ENCODE measurements at places on chromosomes 12 and 14.

- no peak for DNase-seq
Measured at GRCh38 chr12:65787056-65787865, 37.0 kb upstream of the HMGA2 start.

GRCh38 chr12:130044991-130045621 is 117.2 kb upstream of the FZD10 start:
- no peak for DNase-seq

- DNase-seq, result no peak
Measured at GRCh38 chr12:109586385-109587296, 13.0 kb downstream of the MVK start.

DNA sequence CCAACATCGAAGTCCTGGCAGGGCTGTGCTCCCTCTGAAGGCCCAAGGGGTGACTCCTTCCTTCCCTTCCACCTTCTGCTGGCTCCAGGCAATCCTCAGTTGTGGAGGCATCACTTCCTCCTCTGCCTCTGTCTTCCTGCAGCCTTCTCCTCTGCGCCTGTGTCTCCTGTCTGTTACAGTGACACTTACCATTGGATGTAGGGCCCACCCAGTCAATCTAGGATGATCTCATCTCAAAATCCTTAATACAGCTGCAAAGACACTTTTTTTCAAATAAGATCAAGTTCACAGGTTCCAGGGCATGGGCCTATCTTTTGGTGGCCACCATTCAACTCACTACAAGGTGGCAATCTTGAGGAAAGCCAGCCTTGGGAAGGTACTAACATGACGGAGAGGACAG is 155.1 kb downstream of the ESRRB start:
- no peak for DNase-seq

DNA sequence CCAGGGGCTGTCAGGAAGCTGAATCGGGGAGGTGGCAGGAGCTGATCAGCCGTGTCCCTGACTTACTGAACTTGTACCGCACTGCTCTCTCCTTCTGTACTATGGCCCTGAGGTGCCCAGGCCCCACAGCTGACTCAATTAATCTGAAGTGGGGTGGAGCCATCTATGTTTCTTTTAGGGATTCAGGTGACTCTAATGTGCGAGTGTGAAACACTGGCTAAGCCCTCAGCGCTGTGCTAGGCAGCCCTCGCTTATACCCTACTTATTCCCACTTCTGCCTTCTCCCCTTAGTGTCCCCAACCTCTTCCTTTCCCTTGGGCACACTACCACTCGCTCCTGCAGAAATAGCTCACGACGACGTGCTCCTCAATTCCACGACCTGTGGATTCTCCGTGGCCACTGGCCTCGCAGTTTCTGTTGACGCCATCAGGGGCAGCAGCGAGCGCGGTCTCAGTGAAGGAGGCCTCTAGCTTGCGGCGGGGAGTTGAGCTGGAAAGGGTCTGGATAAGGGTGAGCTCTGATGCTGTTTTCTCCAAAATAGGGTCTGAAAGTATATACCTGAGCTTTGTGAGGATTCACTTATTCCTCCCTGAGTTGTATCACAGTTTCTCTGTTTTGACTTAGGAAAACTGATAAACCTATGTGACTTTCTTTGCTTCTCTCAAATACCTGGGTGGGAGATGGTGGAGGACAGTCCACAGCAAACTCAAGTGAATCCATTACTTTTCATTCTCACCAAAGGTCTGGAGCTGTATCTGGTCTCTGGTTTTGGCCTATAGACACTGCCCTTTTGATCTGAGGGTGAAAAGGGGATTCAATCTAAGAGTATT is 167.6 kb downstream of the SLC41A2 start:
- DNase-seq, result peak; percentile 33

DNA sequence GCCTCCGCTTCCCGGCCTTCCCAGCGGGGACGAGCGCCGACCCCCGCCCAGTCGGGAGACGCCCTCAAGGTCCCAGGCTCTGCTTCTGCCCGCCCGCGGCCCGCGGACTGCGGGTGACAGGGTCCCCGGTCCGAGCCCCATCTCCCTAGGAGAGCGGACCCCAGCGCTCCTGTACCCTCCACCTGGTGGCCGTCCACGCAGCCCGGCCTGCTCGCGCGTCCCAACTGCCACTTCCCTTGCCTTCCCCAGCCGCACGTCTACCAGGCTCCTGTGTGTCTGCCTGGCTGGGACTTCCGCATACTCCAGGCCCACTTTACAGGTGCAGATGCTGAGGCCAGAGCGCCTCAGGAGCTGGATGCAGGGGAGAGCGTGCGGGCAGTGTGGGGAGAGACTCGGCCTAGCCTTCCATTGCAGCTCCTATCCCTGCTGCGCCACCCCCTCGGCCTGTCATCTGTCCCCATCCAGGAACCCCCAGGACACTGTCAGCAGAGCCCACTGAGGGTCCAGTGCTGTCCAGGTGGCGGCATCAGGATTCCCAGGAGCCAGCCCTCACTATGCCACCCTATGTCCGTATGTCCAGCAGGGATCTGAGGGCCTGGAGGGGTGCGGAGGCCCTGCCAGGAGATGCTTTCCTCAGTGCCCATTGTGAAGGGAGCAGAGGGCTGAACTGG is 8.0 kb upstream of the ANKRD9 start:
- no peak for DNase-seq

GRCh38 chr12:14249368-14249767 is 116.1 kb upstream of the ATF7IP start:
- no peak for DNase-seq

- DNase-seq, result no peak
Measured at GRCh38 chr12:112944024-112944690, 5.9 kb downstream of the OAS3 start.

DNA sequence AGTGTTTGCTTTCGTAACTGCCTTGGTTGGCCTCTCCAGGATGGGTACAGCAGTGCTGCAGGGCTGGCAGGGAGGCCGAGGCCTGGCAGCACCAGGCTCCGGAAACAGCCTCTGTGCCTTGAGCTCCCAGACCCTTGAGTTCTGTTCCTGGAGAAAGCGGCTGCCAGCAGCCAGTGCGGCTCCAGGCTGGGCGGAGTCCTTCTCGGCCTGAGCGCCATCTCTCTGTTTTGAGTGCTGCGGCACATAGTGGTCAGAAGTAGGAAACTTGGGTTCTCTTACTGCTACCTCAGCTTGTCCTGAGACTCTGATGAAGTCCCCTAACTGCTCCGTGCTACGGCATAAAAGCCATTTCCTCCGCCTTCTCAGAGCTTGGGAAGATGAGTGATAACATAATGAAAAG is 65.9 kb downstream of the KCNA1 start:
- DNase-seq, result no peak

DNA sequence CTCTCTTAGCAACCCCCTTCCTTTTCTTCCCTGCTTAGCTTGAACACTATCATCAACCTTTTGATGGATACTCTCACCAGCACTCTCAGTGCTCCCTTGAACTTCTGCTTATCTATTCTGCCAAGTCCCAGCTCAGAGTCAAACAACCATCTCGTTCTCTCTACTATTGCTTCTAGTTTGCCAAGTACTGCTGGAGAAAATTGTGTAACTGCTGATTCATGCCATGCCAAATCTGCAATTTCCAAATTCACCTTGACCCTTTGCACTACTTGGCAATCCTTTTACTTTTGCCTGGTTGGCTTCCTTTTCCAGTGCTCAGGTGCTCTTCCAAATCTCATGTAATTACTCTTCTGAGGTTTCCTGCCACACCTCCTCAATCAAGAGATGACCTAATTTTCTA is 2.8 kb upstream of the CCDC196 start:
- no peak for DNase-seq

DNA sequence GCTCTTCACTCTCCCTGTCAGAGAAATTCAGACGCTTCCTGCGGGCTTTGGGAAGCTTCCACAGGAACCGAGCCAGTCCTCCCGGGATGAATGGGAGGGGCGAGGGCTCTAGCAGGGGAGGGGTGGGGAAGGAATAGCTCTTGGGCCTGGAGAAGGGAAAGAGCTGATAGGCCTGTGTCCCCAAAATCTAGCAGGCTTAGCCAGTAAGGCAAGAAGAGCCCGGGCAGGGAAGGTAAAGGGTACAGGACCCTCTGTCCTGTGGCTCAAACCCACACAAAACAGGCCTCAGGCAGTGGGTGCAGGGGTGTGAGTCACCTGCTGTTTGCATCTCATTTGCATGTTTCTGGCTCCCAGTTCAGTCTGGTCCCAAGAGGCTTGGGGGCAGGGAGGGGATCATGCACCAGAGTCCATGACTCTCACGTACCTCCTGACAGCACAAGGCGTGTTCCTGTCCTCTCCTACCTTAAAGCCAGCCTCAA is 8.7 kb upstream of the SMUG1 start:
- DNase-seq, result no peak

DNA sequence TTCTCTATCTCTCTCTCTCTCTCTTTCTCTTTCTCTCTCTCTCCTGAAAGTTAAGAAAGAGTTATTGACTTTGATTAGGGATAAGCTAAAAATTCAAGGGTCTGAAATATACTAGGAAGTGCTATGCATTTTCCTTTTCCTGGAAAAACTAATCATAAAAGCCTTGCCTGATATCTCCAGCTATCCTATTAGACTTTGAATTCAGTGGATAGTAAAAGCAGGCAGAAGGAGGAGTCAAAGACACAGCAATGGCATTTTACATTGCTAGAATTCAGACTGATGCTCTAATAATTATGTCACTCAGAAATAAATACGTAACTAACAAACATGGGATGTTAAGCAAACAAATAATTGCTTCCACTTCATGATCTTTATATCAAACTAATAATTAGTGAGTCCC is 272.0 kb downstream of the SSPN start:
- no peak for DNase-seq

- no peak for DNase-seq
Measured at GRCh38 chr12:80708259-80708974, 983 bp downstream of the MYF6 start.

GRCh38 chr12:6280053-6280469 is 30.4 kb upstream of the PLEKHG6 start:
- no peak for DNase-seq

- DNase-seq, result no peak
Measured at GRCh38 chr12:49881415-49882247, 22.1 kb downstream of the FAIM2 start.

- no peak for DNase-seq
Measured at GRCh38 chr12:46299851-46300250, 31.0 kb upstream of the SLC38A1 start.

GRCh38 chr14:93715279-93715927 is 72.9 kb downstream of the PRIMA1 start:
- no peak for DNase-seq

GRCh38 chr12:104615048-104615561 is 158.4 kb downstream of the CHST11 start:
- DNase-seq, result no peak

- no peak for DNase-seq
Measured at GRCh38 chr12:115569345-115570068, 708.0 kb downstream of the MED13L start.

DNA sequence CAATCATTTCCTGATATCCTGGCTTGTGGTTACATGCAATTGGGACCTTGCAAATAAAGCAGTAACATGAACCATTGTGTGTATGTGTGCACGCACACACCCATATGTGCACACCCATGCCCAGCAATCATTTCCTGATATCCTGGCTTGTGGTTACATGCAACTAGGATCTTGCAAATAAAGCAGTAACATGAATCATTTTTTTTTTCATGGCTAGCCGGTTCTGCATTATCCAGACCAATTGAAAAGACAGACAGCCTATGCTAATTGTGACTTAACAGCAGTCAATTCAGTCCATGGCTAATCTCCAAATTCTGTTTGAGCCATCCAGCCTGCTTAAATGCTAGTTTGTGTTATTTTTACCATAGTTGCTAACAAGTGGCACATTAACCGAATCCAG is 134.3 kb downstream of the TTC7B start:
- DNase-seq, result no peak

DNA sequence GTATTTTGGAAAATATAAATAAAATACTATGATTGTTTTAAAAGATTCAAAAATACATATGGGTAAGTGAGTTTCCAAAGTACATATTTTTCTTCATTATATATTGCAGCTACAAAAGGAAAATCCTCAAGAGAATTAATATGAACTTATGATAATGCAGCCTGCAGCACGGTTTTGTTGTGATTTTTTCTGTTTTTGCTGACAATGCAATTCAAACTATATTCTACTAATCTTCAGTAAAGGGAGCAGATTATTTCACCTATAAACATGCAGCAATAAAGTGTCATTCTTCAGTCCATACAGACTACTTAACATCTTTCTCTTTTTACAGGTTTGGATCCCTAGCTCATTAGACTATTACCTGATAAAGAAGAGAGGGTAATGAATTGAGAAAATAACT is 582.1 kb upstream of the MGAT4C start:
- no peak for DNase-seq

DNA sequence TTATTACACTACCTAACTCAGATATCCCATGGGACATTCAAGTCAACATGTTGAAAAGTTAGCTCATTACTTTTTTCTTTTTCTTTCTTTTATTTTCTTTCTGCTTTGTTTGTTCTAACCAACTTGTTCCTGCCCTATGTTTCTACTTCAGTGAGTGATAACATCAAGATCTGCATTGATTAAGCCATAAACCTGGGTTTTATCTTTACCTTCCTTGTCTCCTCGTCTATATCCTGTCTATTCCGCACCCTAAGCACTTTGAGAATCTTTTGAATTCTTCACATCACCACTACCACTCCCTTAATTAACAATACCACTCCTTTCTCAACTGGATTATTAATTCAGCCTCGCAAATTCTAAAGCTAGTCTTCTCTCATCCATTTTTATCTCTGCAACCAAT is 81.9 kb upstream of the AVPR1A start:
- no peak for DNase-seq

- DNase-seq, result no peak
Measured at GRCh38 chr14:69606258-69607184, 4.9 kb upstream of the SUSD6 start.

GRCh38 chr12:131133015-131133905 is 179.6 kb downstream of the ADGRD1 start:
- DNase-seq, result peak; percentile 12

DNA sequence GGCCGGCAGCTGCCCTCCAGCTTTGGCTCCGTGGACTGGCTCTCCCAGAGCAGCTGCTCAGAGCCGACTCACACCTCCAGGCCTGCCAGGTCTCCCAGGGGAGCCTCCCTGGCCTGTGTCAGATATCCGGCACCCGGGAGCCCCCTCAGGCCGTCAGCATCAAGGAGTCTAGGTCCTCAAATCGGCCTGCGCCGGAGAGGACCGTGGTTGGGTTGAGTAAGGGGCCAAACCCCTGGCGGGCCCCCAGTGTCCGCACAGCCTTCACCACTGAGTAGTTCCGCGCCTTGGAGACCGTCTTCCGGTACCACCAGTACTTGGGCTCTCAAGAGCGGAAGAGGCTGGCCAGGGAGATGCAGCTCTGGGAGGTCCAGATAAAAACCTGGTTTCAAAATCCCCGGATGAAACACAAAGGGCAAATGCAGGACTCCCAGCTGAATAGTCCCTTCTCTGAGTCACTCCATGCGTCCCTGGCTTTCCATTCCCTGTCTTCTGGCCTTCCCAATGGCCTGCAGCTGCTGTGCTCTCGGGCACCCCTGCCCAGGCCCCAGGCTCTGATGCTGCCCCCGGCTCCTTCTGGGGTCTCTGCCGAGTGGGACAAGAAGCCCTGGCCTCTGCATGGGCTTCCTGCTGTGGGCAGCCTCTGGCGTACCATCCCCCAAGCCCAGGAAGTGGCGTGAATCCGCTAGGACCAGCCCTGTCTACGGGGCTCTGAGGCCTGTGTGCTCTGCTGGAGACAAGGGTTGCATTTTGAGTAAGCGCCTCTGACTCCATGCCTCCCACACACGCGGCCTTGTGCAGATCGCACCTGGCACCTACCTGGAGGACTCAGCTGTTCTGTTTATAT is 245.1 kb upstream of the ATXN7L3B start:
- no peak for DNase-seq
